ENCODE measurements at places on chromosomes 7 and 10.

DNA sequence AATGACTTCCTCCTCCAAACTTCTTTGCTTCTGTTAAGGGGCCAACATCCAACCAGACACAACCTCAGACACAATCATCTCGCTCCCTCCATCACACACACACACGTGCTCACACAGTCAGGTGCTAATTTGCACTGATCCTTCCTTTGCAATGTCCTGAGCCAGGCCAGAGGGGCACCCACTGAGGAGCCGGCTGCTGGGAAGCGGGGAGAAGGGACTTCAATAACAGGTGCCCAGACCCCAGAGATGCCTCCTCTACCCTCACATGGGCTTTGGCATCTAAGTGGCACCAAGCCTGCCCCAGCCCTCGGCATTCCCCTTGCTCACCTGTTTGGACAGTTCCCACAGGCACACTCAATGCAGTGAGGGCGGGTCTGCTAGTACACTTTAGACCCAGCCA is 34.2 kb upstream of the SVOPL start:
- no peak for DNase-seq

GRCh38 chr10:86098187-86098881 is 268.3 kb downstream of the GRID1 start:
- DNase-seq: no peak

DNA sequence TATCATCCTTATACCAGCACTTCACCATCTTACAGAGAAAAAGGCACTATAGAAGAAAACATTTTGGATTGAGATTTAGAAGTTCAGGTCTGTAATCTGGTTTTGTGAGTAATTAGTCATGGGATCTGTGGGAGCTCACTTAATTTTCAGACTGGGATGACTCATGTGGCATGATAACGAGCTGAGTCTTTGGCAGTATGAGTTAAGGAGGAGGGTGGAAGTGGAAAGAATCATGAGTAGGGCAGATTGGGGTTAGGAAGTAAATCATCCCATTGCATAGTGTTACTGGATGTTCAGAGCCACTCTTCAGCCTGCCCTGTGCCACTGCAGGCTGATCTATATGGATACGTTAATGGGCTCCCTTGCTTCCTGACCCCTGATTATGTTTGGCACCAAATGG is 64.9 kb downstream of the ZNF92 start:
- peak; percentile 91 for DNase-seq

- no peak for DNase-seq
Measured at GRCh38 chr7:37683246-37684120, at the start of gene GPR141. Gene GPR141 (plus strand): TSS chr7:37683766. CDS start chr7:37740394, 56,628 bp downstream.

DNA sequence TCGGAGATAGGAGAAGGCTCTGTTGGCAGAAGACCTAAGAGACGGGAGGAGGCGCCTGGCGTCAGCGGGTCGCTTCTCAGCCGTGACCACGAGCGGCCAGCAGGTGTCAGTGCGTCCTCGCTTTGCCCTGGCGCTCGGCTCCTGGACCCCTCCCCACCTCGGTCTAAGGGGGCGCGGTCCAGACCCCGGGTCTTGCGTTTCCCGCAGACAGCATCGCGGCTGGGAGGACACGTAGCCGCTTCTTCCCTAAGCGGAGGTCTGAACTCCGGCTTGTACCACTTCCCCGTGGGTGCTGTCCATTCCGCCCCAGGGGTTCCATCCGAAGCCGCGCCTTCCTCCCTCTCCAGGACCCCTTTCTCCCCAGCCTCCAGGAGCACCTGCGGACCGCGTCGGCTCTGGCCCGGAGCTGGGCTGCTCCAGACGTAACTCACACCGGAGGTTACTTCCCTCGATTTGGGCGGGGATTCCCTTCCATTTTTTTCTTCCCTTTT is 593 bp upstream of the ADRA2A start:
- DNase-seq: no peak

DNA sequence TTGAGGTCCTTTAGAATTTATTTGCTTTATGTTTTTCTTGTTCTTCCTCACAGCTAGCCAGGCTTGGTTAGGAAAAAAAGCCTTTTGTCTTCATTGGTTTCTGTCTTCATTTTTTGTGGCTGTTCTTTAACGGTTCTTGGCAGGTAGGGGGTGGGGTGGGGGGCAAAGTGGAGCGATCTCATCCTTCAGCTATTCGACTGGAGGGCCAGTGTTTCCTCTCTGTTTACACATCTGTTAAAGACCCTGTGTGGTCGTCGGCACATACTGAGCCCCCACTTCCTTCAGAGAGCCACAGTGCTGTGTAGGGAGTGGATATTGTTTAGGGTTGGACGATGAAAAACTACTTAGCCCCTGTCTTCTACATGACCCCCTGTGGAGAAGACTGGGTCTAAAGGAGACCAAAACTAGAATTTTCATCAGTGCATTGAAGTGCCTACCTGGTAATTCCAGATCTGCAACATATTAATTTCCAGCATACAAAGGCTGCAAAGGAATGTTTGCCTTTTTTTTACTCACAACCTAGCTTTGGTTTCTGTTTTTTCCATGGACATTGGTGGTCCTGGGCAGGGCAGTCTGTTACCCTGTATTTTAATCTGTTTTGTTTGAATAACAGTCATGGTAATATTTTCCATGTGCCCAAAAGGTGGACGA is 29.0 kb downstream of the PRPF18 start:
- DNase-seq: no peak
